ENCODE measurements at places on chromosomes 6 and 20.

GRCh38 chr20:57620274-57620990, at the start of gene ZBP1:
Gene ZBP1 (minus strand): TSS chr20:57620426. CDS start chr20:57620295, 131 bp downstream.
- peak; percentile 82 for DNase-seq

GRCh38 chr6:35790683-35791082, 6.4 kb downstream of the CLPS start:
- no peak for DNase-seq

DNA sequence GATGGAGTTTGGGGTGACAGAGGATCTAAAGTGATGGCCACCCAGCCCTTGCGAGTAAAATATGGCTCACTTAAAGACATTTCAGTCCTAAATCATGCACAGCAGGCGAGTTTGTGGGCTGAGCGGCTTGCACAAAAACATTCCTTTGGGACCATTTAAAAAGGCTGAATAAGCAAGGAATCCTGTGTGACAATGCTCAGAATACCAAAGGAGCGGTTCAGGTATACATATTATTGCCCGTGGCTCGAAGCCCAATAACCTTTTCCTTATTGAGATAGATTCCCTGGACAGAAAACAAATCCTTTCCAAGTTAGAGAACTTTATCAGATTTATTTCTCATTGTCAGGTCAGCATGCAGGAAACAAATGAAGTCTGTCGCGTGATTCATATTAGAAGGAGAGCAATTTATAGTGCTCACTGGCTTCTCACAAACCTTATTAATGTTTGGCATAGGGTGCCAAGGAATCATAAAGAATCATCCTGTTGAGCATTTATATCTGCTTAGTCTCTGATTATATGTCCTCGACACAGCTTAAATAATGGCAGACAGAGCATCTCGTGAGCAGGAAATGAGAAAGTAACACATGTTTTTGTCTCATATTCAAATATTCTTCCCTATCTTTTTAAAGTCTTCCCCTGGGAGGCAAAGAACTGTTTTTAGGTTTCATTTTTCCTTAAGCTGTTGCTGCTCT, 121.3 kb downstream of the TRMT11 start:
- no peak for DNase-seq

- DNase-seq = no peak
Measured at GRCh38 chr6:149513915-149514314, 29.1 kb upstream of the ZC3H12D start.

DNA sequence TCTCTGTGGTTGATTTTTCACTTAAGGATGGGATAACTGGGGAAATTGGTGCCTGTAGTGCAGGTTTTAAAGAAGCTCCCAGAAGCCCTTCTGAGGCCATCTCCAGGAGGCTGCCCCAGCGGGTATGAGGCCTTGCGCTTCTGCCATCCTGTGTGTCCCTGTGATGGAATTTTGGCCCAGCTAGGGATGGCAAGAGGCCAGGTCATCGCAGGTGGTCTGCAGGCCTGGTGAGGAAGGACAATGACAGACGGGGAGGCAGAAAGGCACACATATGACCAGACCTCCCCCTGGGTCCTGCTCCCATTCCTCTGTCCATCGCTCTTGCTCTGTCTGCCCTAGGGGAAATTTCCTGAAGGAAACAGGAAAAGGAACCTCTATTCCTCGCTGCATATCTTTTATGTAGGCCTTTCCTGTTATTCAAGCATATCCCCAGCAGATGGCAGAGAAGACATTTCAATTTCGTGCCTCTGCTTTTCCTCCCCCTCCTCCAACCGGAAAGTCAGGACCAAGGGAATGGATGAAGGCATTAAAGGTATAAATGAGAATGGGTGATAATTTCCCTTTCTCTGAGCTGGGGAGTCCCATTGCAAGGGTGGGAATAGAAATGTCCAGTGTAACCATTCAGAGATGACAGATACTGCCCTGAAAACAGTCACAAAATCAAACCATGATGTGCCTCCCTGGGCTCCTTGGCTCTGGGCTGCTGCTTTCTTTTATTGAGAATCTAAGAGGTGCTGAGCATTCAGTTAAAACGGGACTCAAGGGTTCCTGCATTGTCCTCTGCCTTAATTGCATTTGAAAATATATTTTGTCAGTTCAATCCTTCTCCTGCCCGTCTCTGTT, 17.6 kb upstream of the HLA-F start:
- DNase-seq = peak; percentile 58

GRCh38 chr20:14470231-14470899, 133.0 kb upstream of the FLRT3 start:
- DNase-seq = no peak

- no peak for DNase-seq
Measured at GRCh38 chr6:135233686-135234491, 52.8 kb downstream of the MYB start.

DNA sequence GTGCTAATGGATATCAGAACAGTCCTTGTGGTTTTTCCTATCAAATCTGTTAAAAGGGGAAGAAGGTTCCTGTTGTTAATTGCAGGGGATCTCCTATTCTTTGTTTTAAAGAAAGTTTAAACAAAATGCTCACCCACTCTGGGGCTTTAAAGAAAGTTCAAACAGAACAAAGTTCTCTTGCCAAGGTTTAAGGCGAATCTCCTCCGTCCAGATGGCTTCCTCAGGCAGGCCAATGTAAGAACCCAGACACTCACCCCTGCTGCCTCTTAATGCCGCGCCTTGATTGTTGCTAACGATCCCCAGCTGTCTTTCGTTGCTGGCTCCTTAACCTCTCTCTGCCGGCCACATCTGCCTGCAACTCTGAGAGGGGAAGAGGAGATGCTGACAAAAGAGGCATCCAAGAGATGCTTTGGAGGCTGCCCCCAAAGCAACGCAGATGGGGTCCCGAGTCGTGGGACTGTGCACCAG, 235.0 kb upstream of the PRDM1 start:
- DNase-seq = no peak

GRCh38 chr6:18472941-18473340, 85.8 kb downstream of the RNF144B start:
- no peak for DNase-seq

DNA sequence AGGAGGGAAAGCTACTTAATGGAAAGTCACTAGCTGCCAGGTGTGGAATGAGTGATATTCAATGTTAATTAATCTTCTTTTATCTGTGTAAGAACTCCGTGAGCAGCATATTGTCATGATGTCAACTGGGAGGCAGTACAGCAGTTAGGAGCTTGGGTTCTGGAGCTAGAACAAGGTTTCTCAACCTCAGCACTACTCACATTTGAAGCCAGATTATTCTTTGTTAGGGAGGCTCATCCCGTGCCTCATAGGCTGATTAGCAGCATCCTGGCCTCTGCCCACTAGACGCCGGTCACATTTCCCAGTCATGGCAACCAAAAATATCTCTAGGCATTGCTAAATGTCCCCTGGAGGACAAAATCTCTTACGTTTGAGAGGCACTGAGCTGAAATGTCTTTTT, 41.2 kb downstream of the BCAS1 start:
- no peak for DNase-seq

DNA sequence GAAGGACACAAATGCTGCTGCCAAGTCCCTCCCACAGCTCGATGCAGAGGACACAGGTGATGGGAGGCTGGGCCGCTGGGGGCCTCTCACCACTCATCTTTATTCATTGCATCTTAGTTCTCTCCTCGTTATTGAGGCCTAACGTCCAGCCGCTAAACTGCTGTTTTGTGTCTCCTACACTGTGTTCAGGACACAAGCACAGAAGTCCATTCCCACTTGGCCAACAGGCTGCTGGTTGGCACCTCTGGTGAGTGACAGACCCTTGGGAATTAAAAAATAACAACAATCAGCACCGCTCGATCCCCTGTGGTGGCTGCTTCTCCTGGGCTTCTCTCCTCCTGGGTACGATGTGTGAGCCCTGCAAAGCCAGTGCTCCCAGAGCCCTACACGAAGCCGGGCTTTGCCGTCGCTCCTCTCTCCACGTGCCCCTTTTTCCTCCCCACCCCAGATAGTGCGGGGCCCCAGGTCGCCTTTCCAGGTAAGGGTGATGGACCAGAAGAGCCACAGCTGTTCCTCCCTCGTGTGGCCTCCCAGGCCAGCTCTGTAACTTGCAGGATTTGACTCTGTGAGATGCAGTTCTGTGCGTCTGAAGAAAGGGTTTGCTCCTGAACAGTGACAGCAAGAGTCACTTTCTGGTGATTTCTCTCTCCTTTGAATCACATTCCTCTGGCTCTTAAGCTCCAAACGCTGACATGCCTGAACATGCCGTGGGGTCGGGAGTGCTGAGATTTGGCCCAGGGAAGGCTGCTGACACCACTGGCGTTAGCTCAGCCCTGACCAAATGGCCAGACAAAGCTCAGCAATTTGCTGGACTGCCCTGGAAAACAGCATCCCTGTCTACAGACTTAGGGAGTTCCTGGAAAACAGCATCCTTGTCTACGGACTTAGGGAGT, 59.3 kb downstream of the DLL1 start:
- DNase-seq = no peak

DNA sequence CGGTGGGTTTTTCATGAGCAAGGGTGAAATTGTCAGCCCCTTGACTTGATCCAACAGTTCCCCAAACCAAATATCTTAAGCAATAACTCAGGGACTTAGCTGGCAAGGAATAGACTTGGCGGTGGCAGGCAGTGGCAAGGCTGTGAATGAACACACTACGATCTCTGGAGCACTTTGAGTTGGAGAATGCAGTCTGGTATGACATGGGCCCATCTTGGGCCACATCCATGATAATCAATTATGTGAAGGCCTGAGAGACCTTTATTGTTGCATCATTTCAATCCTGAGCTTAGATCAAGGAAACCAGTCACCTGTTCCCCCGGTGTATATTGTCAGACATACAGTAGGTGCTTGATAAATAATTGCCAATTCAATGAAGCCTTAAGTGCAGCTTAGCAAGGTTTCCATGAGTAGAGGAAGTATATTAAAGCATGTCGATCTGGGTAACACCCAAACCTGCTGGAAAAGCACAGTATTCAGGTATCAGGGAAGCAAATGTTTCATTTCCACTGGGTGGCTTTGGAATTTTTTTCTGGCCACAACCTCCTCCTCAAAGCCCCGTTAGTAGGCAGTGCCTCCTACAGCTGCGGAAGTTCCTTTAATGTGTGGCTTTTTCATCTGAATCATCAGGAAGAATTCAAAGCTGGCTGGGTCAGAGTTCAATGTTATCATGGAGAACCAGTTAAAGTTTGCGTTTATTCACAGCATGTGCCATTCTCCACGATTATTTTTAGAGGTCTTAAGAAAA, 10.2 kb downstream of the CASS4 start:
- no peak for DNase-seq

DNA sequence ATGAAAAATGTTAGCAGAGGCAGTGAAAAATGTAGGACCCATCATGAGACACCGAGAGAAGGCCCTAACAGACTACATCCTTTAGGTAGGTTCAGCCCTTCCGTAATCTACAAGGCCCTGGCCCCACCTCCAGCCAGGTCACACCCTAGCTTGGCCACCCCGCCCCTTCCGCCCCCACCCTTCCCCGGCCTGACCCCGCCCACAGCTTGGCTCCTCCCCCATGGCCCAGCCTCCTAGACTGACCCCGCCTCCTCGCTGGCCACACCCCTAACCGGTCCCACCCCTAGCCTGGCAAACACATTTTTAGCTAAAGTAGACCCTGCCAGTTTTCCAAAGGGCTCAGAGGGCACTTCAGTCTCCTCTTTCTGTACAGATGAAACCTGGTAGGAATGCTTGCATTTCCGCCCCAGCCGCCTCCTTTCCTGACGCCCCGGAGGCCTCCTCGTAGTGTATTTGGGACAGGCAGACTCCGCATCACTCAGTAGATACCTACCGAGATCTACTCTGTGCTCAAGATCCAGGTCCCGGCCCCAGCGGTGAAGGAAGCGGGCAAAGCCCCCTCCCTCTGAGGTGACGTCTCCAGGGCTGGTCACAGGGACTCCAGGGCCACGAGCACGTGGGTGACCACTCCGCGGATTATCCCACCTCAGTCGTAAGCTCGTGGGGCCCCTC, 443.5 kb downstream of the PREX1 start:
- no peak for DNase-seq

DNA sequence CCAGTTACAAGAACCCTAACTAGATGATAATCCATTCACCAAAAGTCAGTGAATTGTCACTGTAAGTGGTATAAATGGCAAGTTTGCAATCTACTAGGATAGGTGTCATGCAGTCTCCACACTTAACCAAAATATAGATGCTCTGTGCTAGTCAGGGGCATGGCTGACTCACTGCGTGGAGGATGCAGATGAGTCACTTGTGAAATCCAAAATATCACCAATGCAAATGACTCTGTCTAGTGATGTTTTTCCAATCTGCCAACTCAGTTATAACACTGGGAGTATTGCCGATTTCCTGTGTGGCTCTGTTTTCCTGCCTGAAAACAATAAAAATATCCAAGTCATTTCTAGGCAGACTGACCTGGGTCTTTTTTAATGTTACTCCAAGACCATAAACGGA, 47.8 kb upstream of the NRSN1 start:
- no peak for DNase-seq

GRCh38 chr6:56047931-56048540, 172.6 kb upstream of the BMP5 start:
- no peak for DNase-seq

DNA sequence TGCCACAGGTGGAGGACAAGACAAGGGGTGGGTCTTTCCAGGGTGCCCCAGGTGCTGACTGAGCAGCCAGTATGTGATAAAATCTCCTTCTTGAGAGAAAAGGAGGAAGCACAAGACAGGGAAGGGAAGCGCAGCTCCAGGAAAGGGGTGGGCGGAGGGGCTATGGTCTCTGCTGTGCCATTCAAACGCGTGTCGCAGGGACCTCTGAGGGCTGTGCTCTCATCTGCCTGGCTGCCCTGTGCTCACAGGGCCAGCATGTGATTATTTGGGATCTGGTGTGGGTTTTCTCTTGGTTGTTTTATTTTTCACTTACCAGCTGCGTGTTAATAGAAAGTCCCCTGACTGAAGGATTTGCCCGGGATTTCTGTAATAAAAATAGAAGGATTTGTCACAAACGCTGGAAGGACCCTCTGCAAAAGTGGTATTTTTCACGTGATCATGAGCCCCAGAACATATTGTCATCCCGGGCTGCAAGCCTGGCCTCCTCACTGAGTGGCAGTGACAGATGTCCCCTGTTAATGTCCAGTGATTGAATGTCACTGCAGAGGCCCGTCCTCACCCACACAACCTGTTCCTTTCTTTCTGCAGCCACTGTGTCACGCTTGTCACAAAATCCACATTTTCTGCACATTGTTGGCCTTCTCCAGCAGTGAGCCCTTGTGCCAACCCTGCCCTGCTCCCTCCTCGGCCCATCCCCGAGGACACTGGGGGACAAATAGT, 35.0 kb upstream of the VSX1 start:
- DNase-seq = no peak

DNA sequence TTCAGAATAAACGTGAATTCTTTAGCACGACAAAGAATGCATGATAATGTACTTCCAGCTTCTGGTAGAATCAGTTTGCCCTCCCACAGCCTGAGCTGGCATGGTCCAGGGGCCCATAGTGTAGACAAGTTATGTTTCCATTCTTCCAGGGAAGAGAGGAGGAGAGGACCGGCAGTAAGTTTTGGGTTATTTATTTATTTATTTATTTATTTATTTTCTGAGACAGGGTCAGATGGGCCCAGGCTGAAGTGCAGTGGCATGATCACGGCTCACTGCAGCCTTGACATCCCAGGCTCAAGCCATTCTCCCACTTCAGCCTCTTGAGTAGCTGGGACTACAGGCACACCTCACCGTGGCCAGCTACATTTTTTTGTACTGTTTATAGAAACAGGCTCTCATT, 4.7 kb downstream of the GABRR1 start:
- DNase-seq = no peak

GRCh38 chr6:138229072-138229471, 10.8 kb upstream of the PBOV1 start:
- no peak for DNase-seq

- DNase-seq = no peak
Measured at GRCh38 chr20:57027777-57028176, 238.7 kb downstream of the BMP7 start.

GRCh38 chr20:17888044-17888443, 80.5 kb downstream of the SNX5 start:
- no peak for DNase-seq
